ENCODE measurements at places on chromosomes 2 and 18.

GRCh38 chr2:189421644-189422043, 19.6 kb upstream of the WDR75 start:
- no peak for DNase-seq

GRCh38 chr2:58535990-58536389, 294.9 kb upstream of the FANCL start:
- DNase-seq: no peak

DNA sequence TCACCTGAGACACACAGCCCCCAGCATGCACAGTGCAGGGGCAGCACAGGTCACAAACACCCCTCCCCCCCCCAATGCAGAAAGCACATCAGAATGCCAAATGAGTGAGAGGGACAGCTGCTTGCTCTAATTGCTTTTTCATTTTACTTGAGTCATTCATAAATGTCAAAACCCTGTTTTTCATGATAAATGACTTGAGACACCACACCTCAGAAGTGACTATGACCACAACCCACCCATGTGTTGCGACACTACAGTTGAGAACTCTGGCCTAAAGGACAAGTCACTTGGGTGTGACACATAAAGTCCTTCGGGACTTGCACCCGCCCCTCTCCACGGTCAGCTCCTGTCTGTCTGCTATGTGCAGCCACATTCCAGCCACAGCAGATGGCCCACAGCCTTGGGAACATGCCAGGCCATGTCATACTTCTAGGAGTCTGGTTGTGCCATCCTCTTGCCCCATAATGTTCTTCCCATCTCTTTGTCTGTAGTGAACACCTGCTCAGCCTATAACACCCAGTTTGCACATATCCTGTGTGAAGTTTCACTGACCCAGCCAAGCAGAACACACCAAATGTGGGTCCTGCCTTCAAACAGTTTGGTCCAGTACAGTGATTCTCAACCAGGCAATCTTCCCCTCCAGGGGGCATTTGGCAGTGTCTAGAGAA, 30.2 kb upstream of the RIOK3 start:
- no peak for DNase-seq

DNA sequence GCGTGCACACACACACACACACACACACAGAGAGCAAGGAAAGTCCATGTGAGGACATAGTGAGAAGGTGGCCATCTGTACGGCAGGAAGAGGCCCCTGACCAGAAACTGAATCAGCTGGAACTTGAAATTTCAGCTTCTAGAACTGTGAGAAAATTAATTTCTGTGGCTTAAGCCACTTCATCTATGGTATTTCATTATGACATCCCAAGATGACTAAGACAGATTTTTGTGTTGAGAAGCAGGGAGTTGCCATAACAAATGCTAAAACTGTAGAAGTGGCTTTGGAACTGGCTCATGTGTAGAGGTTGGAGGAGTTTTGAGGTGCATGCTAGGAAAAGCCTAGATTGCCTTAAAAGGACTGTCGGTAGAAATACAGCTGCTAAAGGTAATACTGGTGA, 63.4 kb upstream of the ZBTB7C start:
- no peak for DNase-seq

Measured in DMS153 (cell line).